ENCODE measurements at places on chromosomes 16 and 17. TPM values are rescaled to one million over a fixed set of nuclear protein-coding genes. Genes with fewer than 3 reads are reported as not detected.

The KRT40 gene
- total RNA-seq = not detected

The NEUROD2 gene
- not detected for total RNA-seq

The DNAAF8 gene
- total RNA-seq = 0.11 TPM

The NAGS gene
- 0.20 TPM for total RNA-seq

The PYY gene
- not detected for total RNA-seq

The CNOT1 gene
- 247 TPM for total RNA-seq

The DPH1 gene
- 36.6 TPM for total RNA-seq

The CCL14 gene
- not detected for total RNA-seq

The G6PC1 gene
- total RNA-seq = not detected

The RABEP2 gene
- total RNA-seq = 21.5 TPM

The PRSS21 gene
- 6.6 TPM for total RNA-seq

The PABPN1L gene
- total RNA-seq = not detected

The SMIM36 gene
- total RNA-seq = not detected

The STH gene
- total RNA-seq = not detected

The CCL18 gene
- total RNA-seq = not detected

The LGALS9C gene
- total RNA-seq = 6.3 TPM

The SPATA22 gene
- not detected for total RNA-seq

The TBX2 gene
- total RNA-seq = not detected

The SLC5A10 gene
- not detected for total RNA-seq

The ATP5PD gene
- total RNA-seq = 203 TPM

The KRTAP16-1 gene
- total RNA-seq = not detected

The ASPA gene
- total RNA-seq = not detected

The TBC1D3C gene
- not detected for total RNA-seq

The ZP2 gene
- total RNA-seq = not detected

The DLX4 gene
- 0.16 TPM for total RNA-seq

The AMZ2 gene
- total RNA-seq = 79.7 TPM

The OR4D1 gene
- total RNA-seq = 0.27 TPM

The ATAD5 gene
- total RNA-seq = 29.0 TPM

The PDIA2 gene
- total RNA-seq = not detected

The CCDC144A gene
- 3.0 TPM for total RNA-seq

The ARHGDIG gene
- not detected for total RNA-seq

The SEZ6L2 gene
- total RNA-seq = not detected

The ITGAD gene
- 0.27 TPM for total RNA-seq

The VAT1L gene
- not detected for total RNA-seq

The KRT15 gene
- not detected for total RNA-seq

The SPPL2C gene
- total RNA-seq = not detected

The WFDC1 gene
- total RNA-seq = not detected

The C16orf86 gene
- total RNA-seq = 1.9 TPM

The FN3KRP gene
- 38.4 TPM for total RNA-seq

The VAMP2 gene
- 67.0 TPM for total RNA-seq

Data from T-helper 2 cell treated with Interferon-gamma antibody and Interleukin-4, amounts not matched to agents 100 ng/mL and 5 ng/mL, for 36 hours (primary cell).